Activated T-cell treated with anti-CD3 and anti-CD28 coated beads for 48 hours (primary cell): ENCODE measurements at places on chromosomes 1 and 21.
A peak's percentile ranks its signal among the peaks of the same experiment; 100 is the strongest.

DNA sequence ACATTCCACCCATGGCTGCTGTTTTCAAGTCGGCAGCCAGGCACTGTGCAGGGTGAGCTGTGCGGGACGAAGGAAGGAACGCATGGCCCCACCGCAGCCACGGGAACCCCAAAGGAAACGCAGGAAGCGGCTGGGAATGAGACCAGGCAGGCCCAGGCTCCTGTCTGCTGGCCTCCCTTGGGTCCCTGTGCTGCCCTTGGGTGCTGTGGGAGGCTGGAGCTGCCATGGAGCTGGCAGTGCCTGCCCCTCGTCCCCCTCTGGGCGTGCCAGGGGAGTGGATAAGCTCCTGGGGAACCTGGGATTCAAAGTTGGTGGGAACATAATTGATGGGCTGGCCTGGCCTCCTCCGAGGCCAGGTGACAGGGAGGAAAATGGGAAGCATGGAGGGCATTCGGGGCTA, 5.3 kb upstream of the KRTAP10-4 start:
- no peak for DNase-seq

DNA sequence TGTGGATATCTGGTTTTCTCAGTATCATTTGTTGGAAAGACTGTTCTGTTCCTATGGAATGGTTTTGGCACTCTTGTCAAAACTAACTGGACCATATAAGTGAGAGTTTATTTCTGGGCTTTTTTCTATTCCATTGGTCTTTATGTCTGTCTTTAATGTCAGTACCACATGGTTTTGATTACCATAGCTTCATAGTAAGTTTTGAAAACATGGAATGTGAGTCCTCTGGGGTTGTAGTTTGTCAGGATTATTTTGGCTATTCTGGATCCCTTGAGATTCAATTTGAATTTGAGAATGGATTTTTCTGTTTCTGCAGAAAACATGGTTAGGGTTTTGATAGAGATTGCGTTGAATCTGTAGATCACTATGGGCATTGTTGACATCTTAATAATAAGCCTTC, 107.9 kb downstream of the ZFYVE9 start:
- no peak for DNase-seq

DNA sequence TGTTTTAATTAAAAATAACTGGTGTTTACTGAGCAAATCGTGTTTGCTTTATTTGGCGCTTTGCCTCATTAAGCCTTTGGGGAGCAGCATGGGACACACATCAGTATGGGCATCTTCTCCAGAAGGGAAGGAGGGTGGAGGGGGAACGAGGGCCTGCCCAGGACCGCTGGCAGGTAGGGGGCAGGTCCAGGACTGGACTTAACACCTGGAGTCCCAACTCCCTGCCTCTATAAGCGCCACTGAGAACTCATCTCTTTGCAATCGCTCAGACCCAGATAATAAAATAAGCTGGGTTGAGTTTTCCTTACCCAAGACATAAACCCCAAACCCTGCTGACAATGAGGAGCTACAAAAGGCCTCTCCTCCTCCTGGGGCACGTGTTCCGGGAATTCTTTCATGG, 15.1 kb downstream of the ABCG1 start:
- DNase-seq = no peak

- no peak for DNase-seq
Observed at GRCh38 chr1:16924216-16924918, 2.6 kb downstream of the CROCC start.

DNA sequence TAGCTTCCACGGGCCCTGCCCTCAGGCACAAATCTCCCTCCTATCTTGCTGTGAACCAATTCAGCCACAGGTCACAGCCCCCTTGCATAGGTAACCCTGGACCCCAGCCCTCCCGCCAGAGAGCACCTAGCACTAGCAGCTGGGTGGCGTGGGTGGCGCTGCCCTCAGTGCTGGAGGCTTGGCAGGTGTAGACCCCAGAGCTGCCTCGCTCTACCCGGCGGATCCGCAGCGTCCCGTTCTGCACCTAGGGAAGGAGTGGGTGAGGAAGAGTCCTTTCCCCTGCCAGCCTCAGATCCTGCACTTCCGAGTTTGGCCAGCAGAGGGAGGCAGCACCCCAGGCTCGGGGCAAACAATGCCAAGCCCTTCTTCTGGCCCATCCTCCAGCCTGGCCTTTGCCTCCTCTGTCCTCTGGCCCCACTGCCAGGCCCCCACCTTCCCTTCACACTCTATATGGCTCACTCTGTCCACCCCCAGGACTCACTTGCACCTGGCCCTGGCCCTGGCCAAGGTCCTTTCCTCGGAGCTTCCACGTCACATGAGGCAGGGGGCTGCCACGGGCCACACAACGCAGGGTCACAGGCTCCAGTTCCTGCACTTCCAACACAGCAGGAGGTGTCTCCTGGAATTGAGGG, 9.0 kb downstream of the IGSF9 start:
- DNase-seq = peak; percentile 78

DNA sequence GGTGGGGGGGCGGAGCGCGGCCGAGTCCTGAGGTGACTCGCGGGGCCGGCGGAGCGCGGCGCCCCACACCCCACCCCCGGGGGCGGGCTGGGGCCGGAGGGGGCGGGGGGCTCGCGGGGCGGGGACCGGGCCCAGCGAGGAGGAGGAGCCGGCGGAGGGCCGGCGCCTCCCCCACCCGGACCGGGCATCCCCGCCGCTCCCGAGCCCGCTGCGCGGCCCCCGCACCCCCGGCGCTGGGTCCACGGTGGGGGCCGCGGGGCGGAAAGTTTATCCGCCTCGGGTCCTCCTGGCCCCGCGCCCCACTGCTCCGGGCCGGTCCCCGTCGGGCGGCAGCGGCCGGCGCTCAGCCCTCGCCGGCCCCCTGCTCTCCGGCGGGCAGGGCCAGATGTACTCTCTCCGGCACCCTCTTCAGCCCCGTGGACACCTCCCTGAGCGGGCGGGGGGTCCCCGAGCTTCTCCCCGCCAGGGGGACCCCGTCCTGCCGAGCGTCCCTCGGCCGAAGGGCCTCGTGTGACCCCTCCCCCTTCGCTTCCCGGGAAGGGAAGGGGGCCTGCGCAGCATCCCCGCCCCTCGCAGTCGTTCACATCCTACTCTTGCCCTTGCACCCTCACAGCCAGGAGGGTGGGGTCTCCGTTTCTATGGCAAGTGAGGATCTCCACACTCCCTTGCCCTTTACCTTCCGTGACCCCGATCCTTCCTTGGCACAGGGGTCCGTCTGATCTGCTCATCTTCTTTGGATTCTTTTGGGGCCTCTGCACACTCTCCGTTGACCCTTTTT, 663 bp downstream of the CAMTA1 start:
- DNase-seq = peak; percentile 49

DNA sequence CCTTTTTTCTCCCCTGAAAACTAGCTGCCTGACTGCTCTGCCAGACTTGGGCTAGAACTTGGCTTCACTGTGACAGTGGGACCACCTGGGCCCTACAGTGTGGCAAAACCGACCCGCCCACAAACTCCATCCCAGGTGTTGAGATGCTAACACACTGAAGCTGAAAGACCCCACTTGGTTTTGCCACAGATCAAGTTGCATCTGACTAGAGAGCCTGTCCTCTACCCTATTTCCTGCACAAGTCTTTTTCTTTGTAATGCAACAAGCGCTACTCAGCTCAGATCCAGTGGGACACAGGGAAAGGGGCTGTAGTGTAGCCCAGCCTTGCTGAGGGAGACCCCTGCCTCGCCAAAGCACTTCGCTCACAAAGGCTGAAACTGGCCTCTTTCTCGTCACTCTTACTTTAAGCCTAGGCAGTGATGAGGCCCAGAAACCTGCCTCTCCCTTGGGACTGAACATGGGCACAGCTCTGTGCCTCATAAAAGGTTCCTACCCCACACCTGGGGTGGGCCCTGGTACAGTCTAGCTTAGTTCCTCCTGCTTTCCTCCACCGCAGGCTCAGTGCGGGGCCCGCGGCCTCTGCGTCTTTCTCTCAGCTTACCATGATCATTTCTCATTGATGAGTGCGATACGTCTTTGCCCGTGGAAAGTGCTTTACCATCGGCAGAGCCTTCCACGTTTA, 9.7 kb downstream of the ALPL start:
- DNase-seq = no peak

GRCh38 chr1:168301664-168302320, 21.1 kb downstream of the TBX19 start:
- DNase-seq = no peak

GRCh38 chr1:14522926-14523241, 75.6 kb upstream of the KAZN start:
- no peak for DNase-seq

DNA sequence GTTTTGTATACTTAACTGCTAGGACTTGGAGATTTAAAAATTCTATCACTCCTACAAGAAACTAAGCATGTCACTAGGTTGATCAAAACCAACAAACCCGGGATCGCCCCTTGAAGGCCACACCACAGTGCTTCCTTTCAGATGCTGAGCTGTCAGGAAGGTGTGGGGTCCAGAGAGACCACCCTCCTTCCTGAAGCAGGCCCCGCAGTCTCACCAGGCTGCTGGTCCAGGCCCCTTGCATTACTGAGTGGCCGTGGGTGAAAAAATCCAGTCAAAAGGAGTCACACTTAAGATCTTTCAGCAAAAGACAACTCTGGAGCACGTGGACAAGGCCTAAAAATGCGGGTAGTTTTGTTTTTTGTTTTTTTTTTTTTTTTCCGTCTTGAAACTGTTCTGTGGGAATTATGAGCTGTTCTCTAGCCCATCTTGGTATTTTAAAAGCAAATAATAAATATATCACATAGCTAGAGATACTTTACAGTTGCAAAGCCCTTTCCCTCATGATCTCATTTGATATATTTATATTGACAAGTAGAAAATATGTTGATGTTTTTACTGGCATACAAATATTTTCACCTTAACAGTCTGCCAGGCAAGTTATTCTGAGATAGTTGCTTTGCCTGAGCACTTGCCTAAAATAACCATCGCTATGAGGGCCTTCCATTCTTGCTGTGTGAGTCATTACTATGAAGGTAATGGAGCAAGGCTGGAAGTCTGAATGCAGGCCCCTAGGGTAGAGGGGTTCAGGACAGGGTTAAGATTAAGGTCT, 73.1 kb upstream of the EDEM3 start:
- no peak for DNase-seq

DNA sequence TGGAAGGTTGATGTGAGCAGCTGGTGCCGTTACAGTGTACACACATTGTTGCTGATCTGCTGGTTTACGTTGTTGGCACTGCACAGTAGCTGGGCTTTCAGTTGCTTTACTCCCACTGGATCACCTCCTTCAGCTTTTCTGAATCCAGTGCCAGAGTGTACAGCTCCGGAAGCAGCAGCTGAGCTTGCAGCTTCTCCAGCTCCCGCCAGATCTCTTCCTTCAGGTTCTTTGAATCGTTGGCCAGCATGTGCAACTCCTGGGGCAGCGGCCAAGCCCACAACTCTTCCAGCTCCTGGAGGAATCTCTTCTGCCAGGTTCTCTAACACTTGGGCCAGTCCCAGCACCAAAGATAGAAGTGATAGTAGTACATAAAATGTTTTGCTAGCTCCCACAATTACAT, 149.7 kb upstream of the RRP15 start:
- DNase-seq = no peak

DNA sequence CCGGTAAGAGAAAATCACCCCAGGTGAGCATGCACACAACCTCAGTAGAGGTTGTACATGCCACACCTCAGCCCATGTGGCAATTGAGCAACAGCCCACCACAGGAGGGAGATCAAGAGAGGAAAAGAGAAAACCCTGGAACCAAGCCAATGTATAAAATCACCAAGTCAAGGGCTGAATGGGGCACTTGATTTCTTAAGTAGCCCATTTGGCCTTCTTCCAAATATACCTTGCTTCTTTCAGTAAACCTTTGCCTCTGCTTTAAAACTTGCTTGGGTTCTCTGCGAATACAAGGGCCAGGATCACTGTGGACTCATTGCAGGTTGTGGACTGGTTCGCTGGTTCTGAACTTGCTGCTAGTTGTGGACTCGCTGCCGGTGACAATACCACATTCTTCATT, 1814.0 kb downstream of the PLA2G4A start:
- no peak for DNase-seq

DNA sequence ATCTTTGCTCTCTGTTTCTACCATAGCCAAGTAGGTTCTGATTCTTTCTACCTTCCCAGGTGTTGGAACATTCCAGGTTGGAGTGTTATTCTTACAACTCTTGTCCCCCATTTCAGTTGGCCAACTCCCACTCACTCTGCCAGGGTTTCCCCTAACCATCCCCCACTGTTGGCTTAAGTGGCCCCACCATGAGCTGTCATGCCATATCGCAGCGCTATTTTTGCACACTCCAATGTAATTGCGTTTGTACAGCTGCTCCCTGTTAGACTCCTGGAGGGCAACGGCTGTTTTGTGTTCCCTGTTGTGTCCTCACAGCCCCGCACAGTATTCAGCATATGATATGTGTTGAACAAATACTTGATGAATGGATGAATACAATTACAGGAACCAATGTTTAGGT, 117.7 kb upstream of the ETS2 start:
- DNase-seq = no peak

- DNase-seq = no peak
Observed at GRCh38 chr21:43734928-43735229, 15.9 kb downstream of the PDXK start.

- no peak for DNase-seq
Observed at GRCh38 chr1:187605736-187606135, 777.0 kb downstream of the PLA2G4A start.

GRCh38 chr21:14911351-14911750, 153.4 kb downstream of the NRIP1 start:
- no peak for DNase-seq

- DNase-seq = peak; percentile 45
Observed at GRCh38 chr1:169427081-169427641, at the start of gene CCDC181. CCDC181 (minus strand) TSS chr1:169427474; CDS start chr1:169424927, 2,547 bp downstream.

GRCh38 chr1:18511149-18511873, 30.6 kb downstream of the KLHDC7A start:
- no peak for DNase-seq

- no peak for DNase-seq
Observed at GRCh38 chr1:231419738-231420298, 2.3 kb downstream of the EGLN1 start.

DNA sequence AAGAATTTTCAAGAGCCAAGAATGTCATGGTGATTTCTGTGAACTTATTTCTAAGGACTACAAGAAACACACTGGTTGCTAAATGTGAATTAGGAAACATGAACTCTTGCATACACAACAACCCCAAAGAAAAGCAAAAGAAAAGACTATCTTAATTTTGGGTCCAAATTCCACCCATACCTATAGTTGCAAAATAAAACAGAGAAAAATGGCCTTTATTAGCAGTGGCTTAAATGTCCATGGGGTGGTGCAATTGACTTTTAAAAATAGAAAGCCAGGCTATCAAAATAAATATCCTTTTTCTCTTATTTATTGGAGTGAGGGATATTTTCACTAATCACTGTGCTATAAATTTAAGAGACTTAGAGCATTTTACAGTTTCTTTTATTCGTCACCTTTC, 80.9 kb upstream of the DPYD start:
- DNase-seq = no peak
